Thymus (tissue), 14 donors: ENCODE measurements at places on chromosomes 6 and 20. TPM values are rescaled to one million over a fixed set of nuclear protein-coding genes. Genes with fewer than 3 reads are reported as not detected.

Gene RANBP9
- 23.4 TPM for total RNA-seq

Gene SPATA25
- 3.1 TPM for total RNA-seq

Gene CFAP61
- total RNA-seq = 0.24 TPM

DNA sequence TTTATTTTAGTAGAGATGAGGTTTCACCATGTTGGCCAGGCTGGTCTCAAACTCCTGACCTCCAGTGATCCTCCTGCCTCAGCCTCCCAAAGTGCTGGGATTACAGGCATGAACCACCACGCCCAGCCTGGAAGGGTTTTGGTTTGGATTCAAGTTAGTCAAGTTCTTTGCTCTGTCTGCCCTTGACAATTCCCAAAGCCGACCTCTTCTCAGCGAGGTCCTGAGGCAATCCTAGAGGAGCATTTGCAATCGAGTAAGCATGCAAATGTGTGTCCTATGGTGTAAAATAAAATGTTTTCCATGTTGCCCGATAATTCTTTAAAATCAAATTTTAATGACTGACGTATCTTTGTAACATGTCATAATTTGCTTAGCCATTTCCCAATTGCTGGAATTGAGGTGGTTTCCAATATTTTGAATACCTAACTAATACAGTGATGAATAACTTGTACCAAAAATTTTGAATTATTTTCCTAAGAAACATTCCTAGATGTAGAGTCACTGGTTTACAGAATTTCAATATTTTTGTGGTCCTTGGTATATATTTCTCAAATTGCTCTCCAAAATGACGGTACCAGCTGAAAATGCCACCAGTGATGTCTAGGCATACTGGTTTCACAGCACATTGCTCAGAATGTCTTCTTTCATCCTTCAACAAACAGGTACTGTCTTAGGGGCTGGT is 38.7 kb downstream of the GTF2H5 start:
- DNase-seq = no peak

- DNase-seq = no peak
Observed at GRCh38 chr20:14673164-14673563, 335.8 kb upstream of the FLRT3 start.

- DNase-seq = no peak
Observed at GRCh38 chr6:105616521-105616920, 213.6 kb upstream of the PREP start.

DNA sequence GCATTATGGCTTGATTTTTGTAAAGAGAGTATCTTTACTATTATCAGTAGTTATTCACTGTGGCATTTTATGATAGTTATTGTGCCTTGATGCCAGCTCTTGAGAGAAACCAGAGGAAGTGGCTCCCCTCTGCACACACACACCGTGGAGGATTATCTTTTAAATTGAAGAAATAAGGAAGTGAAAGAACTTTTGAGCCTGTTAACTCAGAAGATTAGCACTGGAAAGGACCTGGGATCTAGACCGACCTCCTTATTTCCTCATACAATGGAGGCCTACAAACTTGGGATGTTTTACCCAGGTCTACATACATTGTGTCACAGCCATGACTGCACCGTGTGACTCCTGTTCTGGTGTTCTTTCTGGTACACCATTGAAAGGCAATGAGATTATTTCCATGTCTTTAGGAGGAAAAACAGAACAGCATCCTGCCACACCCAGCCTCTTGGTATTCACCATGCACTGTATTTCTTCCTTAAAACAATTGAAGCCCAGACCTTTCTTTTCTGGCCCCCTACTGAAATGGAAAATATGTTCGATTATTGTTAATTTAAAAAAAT is 40.6 kb downstream of the HECA start:
- no peak for DNase-seq

DNA sequence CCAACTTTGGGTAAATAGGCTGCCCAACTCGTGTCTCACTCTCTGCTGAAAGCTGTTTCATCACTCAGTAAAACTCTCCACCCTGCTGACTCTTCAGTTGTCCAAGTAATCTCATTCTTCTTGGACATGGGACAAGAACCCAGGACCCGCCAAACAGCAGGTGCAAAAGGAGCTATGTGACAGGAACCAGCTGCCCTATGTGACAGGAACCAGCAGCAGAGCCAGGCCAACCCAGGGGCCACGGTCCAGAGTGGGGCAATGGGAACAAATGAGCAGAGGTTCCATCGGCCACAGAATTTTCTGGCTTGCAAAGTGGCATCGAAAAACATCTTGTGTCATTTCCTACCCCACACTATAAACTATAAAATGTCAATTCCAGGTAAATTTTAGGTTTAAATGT is 56.5 kb downstream of the MOXD1 start:
- DNase-seq = no peak

GRCh38 chr6:44480097-44480541 is 92.6 kb downstream of the CDC5L start:
- DNase-seq = no peak
